Activated gamma-delta T cell treated with anti-CD3 and anti-CD28 coated beads, Interleukin-2, amount 50 U/mL, for 16 hours (primary cell): ENCODE measurements at places on chromosomes 6 and 20.

GRCh38 chr20:59783641-59784010, 149.8 kb downstream of the SYCP2 start:
- DNase-seq, result no peak

DNA sequence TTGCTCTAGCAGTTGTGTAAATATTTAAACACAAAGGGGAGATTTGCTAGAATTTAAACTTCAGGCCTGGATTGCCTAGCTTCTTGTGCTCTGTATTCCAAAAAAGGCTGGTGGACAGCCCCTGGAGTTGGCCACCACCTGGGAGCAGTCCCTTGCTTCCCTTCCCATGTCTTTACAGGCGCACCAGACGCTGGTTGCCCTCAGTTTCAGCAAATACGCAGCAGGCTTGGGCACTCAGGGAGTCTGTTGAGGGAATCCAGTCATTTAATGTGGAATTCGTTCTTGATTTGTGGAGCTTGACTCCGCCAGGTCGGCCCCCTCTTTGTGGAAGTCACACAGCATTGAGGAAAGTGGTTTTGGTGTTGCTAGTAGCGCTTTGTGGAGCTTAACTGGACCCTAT, 156.8 kb downstream of the DTNBP1 start:
- DNase-seq, result no peak

GRCh38 chr6:148080315-148080714, 262.3 kb upstream of the SASH1 start:
- no peak for DNase-seq

- no peak for DNase-seq
These were observed 2.1 kb upstream of the IBTK start for GRCh38 chr6:82249381-82250253.

DNA sequence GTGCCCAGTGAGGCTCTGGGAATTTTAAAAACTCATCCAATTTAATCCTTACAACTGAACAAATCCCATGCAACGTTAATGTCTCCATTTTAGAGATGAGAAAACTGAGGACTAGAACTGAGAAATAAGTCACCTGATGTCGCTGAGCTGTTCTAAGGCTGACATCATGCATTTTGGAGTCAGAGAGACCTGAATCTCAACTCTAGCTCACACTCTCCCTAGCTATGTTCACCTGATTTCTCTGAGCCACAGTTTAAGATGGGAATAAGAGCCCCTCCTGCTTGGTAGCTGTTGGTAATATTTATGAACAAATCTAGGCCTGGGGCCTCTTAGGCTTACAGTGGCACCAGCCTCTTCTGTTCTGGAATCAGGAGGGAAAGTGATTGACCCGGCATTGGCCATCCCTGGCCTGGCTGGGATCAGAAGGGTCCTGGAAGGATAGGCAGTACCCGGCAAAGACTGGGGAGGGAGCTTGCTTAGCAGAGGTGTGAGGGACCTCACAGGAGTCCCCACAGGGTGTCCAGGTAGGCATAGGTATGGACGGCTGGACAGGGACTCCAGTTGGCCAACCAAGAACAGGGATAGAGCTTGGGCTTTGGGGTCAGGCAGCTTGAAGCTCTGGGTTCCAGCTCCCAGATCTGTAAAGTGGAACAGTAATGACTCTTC, 18.8 kb upstream of the CSNK2A1 start:
- DNase-seq, result no peak

DNA sequence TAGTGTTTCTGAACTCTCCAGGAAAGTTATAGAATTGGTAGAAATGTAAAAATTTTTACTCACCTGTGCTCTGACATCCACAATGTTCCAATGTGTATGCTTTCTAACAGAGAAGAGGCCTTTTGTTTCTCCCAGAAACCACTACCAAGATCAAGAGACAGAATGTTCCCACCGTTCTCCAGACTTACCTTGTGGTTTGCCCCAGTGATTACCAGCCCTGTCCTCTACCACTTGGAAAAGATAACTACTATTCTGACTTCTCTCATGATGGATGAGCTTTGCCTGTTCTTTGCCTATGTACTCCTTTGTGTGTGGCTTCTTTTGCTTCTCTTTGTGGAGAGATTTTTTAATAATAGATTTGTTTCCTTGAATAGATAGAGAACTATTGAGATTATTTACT, 173.0 kb upstream of the SCGN start:
- DNase-seq, result no peak

- DNase-seq, result no peak
These were observed 56.1 kb downstream of the MEP1A start for GRCh38 chr6:46849361-46849690.

GRCh38 chr6:44624226-44624625, 236.7 kb downstream of the CDC5L start:
- no peak for DNase-seq

- no peak for DNase-seq
These were observed 982.2 kb upstream of the MAP3K7 start for GRCh38 chr6:91569071-91569470.

DNA sequence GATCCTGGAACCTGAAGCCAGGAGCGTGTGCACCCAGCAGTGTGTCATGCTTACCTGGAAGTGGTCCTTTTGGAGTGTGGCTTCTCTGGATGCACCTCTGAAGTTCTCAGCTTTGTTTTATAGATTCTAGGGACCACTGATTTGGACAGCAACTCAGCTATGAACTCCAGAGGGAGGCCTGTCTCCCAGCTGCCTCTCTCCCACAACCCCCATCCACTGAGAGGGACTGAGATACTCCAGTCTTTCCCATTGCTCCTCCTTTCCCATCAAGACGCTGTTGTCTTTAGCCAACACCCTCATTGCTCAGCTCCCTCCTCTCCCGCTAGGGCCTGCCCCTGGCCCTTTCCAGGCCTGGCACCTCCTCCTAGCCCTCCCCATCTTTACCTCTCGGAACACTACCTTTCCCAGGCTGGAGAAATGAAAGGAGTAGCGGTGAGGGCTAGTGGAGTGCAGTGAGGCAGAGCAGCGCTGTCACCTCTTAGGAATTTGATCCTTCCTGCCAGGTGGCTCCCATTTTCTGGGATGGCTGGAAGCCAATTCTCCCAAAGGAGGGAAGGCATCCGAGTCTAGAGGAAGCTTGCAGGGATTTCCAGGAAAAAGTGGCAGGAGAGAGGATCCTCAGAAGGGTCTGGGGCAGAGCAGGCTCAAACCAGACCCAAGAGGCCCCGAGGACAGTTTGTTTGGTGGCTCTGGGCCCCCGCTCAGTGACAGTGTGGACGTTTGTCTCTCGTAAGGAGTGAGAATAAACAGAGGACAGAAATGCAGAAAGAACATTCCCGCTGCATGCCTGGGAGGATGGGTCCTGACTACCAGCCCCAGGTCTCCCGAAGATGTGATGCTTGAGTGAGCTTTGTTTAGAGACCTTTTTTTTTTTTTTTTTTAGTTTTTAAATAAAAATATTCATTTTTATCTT, at the start of gene LRRN4:
Gene LRRN4, minus strand, starts transcription at position 285 of the 913 bp plus-strand sequence. CDS start 1,261 bp downstream, outside the sequence.
- DNase-seq, result no peak

DNA sequence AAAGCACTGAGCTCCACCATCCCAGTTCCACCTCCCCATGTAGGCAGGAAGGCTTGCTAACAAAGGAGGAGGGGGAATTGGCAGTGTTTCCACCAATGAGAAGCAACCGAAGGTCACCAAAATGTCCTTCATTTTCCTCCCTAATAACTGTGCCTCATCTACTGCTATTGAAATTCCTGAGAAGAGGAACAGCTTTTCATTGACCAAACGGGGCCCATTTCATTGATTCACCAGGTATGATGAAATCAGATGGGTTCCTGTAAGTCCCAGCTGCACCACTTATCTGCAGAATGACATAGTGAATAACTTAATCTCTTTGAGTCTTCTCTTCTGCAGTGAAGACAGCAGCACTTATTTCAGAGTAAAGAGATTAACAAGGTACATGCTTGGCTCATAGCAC, 17.3 kb downstream of the TREM1 start:
- no peak for DNase-seq

- DNase-seq, result no peak
These were observed 9.8 kb downstream of the PGM3 start for GRCh38 chr6:83183082-83183828.

GRCh38 chr6:131023834-131024504, 39.1 kb downstream of the EPB41L2 start:
- no peak for DNase-seq

GRCh38 chr6:6834356-6835222, 246.1 kb downstream of the LY86 start:
- DNase-seq, result no peak

DNA sequence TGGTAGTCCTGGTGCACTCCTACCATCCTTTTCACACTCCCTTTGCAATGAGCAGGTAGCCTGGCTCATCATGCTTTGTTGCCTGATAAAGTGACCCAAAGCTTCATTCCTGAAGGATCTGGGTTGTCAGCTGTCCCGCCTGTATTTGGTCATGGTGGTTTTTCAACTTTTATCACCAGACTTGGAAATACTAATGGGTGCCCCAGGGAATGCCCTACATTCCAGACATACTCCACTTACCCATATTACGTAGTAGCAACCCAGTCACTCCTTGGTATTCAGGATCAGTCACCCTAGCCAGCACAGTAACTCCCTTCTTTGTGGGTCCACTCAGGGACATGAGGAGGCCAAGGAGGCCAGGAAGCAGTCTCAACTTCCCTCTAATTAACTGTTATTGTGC, 199.2 kb downstream of the MAFB start:
- DNase-seq, result no peak

GRCh38 chr6:19838442-19839236, 1.5 kb downstream of the ID4 start:
- no peak for DNase-seq

GRCh38 chr6:82259389-82259788, 11.8 kb upstream of the IBTK start:
- no peak for DNase-seq

DNA sequence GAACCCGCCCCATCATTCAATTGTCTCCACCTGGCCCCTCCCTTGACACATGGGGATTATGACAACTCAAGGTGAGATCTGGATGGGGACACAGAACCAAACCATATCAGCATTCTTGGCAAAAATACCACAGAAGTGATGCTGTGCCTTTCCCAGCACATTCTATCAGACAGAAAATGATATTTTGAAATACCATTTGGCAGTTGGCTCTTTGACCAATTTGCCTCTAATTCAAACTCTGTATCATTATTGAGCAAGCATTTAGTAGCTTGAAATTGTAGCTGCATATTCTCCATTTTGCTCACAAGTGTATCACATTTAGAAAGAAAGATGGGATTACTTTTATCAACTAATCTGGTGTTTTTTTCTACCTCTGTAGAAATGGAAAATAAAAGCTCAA, 64.0 kb downstream of the PLCB1 start:
- DNase-seq, result no peak

DNA sequence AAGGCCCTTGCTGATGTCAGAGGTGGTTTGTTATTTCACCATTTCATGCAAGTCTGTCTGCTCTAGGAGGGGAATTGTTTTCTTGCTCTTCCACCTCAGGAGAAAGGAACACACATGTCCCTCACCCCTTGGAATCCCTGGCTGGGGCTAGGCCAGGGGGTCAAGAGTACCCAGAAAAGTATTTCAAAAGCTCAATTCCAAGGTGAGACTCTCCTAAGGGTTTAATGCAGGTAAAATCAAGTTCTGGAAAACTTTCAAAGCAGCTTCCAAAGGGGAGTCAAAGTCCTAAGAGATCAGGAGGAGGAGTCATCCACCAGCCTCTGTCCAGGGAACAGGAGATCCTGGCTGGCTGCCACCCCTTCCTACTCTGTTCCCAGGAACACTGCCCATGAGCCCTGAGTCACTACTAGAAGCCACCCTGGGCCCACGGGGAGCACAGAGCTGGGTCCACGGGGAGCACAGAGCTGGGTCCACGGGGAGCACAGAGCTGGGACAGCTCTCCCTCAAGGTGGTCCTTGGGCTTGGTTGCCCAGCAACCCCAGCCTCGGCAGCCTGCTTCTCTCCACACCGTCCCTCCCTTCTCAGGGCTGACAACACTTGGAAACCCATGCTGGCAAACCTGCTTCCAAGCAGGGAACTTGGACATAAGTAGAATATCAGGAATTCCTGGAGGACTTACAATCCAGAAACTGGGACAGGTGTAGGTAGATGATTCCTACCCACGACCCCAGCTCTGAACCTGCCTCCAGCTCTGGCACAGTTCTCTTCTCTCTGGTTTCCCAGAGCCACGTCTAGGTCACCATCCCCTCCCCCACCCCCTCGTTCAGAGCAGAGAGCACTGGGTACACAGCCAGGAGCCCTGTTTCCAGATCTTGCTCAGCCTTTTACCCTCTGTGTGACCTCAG, 35.3 kb upstream of the CDKN1A start:
- no peak for DNase-seq
